ENCODE measurements at places on chromosomes 12 and 14. TPM values are rescaled to one million over a fixed set of nuclear protein-coding genes. Genes with fewer than 3 reads are reported as not detected.

DNA sequence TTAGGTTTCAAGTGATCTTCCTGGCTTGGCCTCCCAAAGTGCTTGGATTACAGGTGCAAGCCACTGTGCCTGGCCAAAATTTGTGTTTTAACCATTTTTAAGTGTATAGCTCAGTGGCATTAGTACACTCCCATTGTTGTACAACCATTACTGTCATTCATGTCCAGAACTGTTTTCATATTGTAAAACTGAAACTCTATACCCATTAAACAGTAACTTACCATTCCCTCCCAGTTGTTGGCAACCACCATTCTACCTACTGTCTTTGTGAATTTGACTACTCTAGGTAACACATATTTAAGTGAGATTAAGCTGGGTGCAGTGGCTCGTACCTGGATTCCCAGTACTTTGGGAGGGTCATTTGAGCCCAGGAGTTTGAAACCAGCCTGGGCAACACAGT, 67.3 kb upstream of the KCNH3 start:
- no peak for DNase-seq

- no peak for DNase-seq
These were observed 46.5 kb downstream of the NR1H4 start for GRCh38 chr12:100520048-100520769.

DNA sequence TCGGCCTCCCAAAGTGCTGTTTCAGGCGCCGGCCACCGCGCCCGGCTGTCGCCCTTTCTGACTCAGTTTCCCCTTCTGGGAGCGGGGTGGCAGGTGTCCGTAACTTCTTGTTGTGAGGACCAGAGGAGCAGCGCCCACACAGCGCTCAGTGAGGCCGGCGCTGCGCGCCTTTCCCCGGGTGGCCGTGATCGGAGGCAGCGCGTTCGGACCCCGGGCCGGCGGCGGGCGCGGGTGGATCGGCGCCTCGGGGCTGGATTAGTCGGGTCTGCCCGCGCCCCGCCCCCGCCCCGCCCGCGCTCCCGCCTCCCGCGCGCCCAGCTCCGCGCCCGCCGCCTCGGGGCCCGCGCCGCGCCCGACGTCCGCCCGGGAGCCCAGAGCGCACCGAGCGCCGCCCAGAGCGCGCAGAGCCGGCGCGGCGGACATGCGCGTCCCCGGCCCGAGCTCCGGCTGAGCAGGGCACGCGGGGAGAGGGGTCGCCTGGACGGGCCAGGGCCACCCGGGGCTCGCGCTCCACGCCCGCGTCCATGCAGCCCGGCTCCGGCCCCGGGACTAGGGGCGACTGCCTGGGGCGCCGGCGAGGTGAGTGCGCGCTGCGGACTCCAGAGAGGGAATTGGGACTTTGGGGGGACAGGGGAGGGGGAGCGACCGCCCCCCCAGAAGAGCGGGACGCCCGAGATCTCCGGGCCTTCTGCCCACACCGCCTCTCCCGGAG, 50.6 kb downstream of the LRCOL1 start:
- peak; percentile 65 for DNase-seq

DNA sequence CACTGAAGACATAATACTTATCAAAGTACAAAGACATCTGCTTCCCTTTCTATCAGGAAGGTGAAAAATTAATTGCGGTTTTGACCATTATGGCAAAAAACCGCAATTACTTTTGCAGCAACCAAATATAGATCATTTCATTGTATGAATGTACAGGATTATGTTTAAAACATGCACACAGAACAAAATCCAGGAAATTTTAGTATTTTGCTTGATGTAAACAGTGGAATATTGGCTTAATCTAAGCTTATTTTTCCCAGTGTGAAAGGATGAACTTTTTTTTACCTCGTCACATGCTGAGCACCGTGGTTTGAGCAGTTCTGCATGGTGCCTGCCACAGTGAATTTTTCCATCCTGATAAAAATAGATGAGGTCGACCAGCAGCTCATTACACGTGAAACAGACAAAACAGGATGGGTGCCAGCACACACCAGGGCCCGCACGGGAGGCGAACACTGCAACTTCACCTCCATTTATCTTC, 121.2 kb downstream of the PRICKLE1 start:
- DNase-seq, result no peak

Gene LRRK2
- 7.0 TPM for total RNA-seq

Gene ADGRD1
- total RNA-seq, result 7.9 TPM

Gene HEATR5A
- 70.3 TPM for total RNA-seq

Gene PYM1
- total RNA-seq, result 25.9 TPM

Measured in GM23248 (cell line).